ENCODE measurements at places on chromosomes 11 and 22. TPM values are rescaled to one million over a fixed set of nuclear protein-coding genes. Genes with fewer than 3 reads are reported as not detected.

The ALX4 gene
- not detected for total RNA-seq

The APOA5 gene
- not detected for total RNA-seq

The FOXRED1 gene
- 25.7 TPM for total RNA-seq

The KRTAP5-9 gene
- total RNA-seq: 0.20 TPM

Measured in mammary microvascular endothelial cell (primary cell).